ENCODE measurements at places on chromosomes 5 and 9. TPM values are rescaled to one million over a fixed set of nuclear protein-coding genes. Genes with fewer than 3 reads are reported as not detected.
A peak's percentile ranks its signal among the peaks of the same experiment; 100 is the strongest.

LCN9 gene
- not detected for total RNA-seq

CCDC192 gene
- total RNA-seq, result not detected

DDX4 gene
- not detected for total RNA-seq

CTSV gene
- 1.1 TPM for total RNA-seq

SARDH gene
- 6.5 TPM for total RNA-seq

C6 gene
- total RNA-seq, result not detected

LECT2 gene
- not detected for total RNA-seq

NXNL2 gene
- not detected for total RNA-seq

SPATA31E1 gene
- not detected for total RNA-seq

- DNase-seq, result no peak
Observed at GRCh38 chr5:151382576-151382975, 35.2 kb upstream of the SLC36A2 start.

DNA sequence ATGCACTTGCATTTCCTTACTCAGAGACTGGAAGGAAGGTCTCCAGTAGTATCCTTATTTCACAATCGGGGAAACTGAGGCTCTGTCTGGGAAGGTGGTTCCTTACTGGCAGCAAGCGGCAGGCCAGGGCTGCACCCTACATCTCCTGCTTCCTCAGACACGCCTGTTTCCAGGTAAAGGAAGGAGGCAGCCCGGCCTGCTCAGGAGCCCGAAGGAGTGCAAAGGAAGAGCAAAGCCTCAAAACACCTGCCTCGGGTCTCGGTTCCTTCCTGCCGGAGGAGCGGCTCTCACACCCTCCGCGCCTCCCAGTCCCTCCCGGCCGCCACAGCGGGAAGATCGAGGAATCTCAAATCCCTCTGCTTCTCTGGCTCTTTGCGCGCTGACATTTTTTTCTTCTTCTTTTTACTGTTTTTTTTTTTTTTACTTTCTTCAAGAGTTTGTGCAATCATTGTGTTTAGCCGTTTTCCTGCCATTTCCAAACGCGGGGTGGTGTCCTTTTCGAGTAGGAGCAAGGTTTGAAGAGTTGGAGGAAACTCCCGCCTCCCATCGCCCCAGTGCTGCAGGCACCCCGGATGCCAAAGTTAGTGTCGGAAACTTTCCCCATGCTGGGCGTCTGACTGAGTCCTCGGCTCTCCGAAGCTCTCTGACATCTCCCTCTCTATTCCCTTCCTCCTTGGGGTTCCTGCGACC lies 1.0 kb downstream of the GGTA1 start:
- peak; percentile 13 for DNase-seq

DNA sequence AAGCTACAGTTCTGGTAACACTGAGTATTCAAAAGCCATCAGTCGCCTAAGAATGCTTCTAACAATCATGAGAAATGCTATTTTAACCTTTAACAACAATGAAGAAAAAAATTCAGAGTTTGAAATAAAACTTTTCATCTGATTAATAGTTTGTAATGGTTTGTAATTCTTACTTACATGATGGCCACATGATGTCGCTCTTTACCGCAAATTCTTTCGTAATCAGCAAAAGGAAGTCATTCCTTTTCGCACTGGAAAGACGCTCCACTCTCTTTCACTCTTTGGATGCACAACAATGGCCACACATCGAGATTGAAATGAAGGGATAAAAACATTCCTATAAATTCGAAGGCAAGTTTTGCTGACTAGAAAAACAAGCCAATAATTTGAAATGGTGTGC lies at the start of gene PCDHA7:
PCDHA7 (plus strand) TSS at position 277 of the 400 bp plus-strand sequence; CDS start at position 392, 115 bp downstream.
- DNase-seq, result no peak

DNA sequence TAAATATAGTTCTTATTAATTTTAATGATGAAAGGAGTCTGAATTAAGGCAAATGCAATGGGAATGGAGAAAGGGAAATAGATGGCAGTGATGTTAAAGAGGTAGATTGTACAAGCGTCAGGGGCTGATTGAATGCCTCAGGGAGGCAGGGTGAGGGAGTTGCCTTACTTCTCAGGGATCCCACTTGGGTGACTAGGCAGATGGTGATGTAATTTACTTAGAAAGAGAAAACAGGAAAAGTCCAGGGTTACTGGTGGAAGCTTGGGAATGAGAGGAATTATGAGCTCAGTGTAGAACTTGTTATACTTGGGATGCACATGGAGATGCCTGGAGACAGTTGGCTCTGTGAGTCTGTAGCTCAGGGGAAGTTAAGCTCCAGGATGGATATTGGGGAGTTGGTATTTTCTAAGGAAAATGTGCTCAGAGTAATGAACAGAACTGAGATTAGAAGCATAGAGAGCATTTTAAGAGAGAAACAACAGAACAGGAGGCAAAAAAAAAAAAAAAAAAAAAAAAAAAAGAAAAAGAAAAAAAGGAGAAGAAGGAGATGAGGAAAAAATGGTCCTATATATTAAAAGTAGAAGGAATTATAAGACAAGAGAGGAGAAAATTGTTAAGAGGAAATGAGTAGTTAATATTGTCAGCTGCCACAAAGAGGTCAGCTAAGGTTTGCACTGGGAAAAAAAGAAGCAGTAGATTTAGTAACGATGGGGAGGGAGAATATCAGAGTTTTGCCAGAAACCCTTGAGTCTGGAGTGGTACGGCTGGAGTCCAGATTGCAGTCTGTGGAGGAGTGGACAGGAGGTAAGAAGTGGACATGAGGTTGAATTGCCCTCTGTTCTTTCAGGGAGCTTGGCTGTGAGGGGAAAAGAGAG lies 88.0 kb upstream of the ELL2 start:
- DNase-seq, result no peak

DNA sequence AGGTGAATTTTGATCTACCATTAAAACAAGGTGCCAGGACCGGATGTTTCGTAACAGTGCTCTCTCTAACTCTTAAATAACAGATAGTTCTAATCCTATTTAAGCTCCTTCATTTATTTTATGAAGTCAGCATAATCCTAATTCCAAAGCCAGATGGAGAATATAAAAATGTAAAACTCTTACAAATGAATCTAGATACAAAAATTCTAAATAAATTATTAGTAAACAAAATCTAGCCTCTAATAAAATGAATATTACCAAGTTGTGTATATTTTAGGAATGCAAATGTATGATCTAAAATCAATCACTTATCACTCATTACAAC lies 32.4 kb upstream of the IL33 start:
- no peak for DNase-seq

- no peak for DNase-seq
Observed at GRCh38 chr9:125089331-125089730, 54.0 kb downstream of the SCAI start.

- no peak for DNase-seq
Observed at GRCh38 chr9:114465906-114466900, 39.1 kb downstream of the WHRN start.

- no peak for DNase-seq
Observed at GRCh38 chr5:88671505-88672499, 211.2 kb downstream of the MEF2C start.

GRCh38 chr9:68780720-68781119 lies 75.7 kb downstream of the PIP5K1B start:
- peak; percentile 51 for DNase-seq

- no peak for DNase-seq
Observed at GRCh38 chr5:37662789-37663485, 176.9 kb downstream of the GDNF start.

DNA sequence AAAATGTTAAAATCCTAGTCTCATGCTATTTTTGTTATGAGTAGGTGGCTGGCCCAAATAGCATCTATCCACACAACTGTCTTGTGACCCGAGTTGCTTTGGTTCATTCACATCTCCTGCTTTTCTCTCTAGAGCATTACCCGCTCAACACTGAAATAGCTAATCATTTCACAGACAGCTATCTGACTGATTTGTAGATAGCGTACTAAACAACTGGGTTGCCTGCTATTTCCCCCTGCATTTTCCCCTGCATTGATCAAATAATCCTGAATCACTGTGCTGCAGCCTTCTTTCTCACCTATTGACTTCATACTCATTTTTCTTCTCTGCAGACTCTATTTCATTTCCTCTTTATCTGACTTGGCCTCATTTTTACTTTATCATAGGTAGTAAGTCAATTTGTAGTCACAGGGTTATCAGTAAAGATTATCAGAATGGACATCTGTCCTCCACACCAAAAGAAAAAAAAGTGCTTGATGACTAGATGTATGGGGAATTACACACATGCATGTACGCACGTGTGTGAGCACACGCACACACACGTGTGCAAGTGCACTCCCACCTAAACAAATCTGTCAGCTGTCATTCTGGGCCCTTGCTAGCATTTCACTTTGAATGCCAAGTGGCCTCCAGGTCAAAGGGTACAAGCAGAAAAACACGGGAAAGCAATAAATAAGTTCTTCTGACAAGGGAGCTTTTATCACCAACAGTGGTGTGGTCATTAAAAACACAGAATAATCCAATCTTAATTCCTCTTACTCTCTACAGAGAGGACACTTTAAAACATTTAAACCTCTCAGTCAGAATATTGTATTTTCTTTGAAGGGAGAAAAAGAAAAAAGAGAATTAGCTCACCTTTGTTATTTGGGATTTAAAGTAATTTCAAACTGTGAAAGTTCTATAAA lies 501.6 kb downstream of the EFNA5 start:
- DNase-seq, result no peak

DNA sequence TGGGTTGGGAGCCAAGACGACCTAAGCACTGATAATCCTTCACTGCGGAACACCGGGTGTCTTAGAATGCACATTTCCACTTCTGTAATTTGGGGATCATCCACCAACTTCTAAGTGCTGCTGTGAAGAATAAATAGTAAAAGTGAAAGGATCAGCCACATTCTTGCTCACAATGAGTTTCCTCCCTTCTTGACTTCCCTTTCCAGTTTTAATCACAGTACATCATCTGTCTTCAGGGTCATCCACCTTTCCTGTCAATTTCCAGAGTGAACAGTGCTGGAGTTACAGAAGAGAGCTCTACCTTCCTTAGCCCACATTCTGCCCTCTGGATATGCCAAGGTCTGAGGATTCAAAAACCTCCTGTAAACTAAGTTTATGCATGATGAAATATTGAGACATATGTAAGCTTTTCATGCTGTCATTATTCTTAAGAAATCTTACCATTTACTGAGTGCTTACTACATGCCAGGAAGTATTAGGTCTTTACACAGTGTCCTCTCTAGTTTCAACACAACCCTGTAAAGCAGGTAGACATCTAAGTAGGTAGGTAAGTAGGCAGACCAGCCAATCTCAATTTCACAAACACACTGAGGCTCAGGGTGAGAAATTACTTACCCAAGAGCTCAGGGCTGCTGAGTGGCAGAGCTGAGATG lies 105.2 kb downstream of the CDK5RAP2 start:
- DNase-seq, result no peak

DNA sequence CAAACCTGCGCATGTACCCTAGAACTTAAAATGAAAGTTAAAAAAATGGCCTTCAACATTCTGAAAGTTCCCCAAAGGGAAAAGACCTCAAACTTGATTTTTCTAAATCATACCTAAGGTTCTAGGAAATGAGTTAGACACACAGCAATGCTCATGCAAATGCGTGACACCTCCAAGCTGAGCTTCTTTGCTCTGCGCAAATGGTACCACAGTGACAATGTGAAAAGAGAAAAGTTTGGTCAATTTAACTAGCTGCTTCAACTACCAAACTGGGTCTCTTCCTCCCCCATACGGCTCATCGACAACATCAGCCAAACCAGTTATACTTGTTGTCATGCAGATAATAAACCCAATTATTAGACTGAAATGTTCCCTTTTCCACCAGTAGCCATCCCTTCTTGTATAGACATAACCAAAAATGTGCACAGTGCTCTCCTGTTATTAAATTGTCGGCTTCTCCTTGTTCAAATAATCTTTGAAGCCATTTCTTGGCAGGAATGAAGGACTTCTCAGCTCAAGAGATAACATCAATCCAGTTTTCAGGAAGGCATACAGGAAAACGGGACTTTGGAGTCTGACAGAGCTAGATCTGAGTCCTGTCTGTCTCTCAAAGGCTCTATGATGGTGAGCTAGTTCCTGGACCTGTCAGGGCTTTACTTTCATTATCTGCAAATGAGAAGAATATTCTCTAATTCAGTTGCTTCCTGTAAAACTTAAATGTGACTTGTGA lies 185.6 kb upstream of the NR3C1 start:
- no peak for DNase-seq

- no peak for DNase-seq
Observed at GRCh38 chr5:56993241-56993640, 41.3 kb upstream of the MIER3 start.

- no peak for DNase-seq
Observed at GRCh38 chr9:131525643-131526565, 5.2 kb downstream of the UCK1 start.

- DNase-seq, result no peak
Observed at GRCh38 chr5:131262953-131263541, 806 bp upstream of the CDC42SE2 start.

GRCh38 chr5:149485655-149486615 lies 65.3 kb downstream of the CSNK1A1 start:
- DNase-seq, result no peak

DNA sequence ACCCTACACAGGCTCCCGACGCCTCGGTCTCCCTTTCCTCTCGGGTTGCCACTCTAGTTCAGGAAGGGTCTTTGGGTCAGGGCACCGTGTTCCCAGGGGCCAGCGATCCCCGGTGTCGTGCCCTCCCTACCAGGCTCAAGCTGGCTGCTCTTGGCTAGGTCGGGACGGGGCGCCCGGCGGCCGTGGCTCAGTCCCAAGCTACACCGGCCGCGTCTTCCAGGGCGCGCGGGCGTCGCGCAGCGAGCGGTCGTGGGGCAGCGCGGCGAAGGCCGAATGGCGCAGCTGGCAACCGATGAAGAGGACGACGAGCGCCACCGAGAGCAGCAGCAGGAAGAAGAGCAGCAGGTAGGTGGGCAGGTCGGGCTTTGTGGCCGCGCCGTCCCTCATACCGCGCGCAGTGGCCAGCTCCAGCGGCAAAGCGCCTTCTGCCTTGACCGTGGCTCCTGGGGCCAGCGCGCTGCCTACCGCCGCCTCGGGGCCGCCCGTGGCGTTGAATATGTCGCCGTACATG lies 892 bp downstream of the SMIM32 start:
- DNase-seq, result no peak

GRCh38 chr9:18710065-18710464 lies 236.1 kb downstream of the ADAMTSL1 start:
- no peak for DNase-seq

DNA sequence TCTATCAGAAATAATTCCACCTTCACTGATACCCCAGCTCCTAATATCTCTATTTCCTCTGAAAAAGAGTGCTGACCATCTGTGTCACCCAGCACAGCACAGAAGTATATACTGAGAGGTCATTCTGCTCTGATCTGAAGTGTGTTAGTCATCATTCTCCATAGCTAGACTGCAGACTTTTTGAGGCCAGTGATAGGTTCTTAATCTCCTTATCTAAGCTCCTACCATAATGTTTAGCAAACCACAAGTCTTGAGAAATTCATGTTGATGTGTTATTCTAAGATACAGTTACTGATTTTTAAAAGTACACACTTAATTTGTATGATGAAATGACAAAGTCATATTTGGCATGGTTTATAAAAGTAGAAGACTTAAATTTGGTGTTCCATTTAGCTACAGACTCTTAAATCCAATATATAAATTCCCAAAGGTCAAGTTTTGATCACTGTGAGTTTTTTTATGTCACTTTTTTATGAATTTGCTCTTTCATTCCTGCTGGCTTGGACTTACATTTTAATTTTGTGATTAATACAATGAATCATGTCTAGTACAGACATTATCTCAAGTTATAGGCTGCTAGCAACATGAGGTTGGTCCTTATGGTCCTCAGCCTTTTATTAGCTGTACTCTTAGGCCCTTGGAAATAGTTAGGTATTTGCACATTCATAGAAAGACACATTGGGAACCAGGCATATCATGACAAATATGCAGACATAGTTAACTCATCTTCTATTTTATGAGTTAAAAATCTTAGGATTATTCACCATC lies 380.8 kb downstream of the EBF1 start:
- DNase-seq, result no peak

GRCh38 chr5:179326122-179326927 lies 18.9 kb downstream of the ADAMTS2 start:
- no peak for DNase-seq

- no peak for DNase-seq
Observed at GRCh38 chr9:113957821-113958341, 81.8 kb downstream of the ZNF618 start.

All from activated CD4-positive, alpha-beta memory T cell treated with anti-CD3 and anti-CD28 coated beads for 36 hours (primary cell).